ENCODE measurements at places on chromosomes 1 and 21.

DNA sequence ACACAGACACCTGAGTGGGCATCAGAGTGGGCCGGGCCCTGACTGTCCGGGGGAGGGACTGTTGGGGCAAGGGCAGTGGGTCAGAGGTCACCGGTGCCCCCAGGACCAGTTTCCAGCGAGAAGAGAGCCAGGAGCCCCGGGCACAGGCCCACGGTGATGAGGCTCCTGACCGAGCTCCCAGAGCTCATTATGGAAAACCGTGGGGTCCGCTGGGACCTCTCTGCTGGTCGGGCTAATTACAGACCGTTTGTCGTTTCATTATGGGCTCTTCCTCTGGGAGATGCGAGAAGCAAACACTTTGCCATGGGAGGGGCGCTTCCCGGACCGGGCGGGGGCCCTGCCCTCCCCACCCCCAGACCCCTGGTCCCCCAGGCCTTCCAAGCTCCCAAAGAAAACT lies 12.0 kb upstream of the TTLL10 start:
- no peak for DNase-seq

DNA sequence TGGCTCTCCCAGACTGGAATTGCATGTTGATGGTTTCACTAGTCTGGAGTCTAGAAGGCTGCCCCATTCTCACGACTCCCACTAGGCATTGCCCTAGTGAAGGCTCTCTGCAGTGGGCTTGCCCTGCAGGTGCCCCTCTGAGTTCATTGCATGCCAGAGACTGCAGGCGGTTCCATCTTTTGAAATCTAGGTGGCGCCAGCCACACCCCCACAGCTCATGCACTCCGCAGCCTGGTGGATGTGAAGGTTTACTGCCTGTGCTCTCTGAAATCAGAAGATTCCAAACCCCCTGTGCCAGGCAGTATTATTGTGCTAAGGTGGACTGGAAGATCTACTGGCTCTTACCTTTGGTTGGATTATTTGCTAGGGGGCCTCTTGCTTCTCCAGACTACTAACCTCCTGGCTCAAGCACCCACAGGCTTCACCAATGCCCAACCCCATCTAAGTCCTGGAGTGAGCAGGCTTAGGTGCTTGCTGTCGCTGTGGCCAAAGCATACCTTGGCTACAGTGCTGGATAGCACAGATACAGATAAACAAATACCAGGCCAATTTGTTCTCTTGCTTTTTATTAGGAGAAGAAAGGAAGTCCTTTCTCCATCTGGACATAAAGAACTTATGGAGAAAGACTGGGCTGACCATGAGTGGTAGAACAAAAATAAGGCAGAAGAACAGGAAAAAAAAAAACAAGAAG lies 83.5 kb upstream of the SIM2 start:
- DNase-seq, result no peak

DNA sequence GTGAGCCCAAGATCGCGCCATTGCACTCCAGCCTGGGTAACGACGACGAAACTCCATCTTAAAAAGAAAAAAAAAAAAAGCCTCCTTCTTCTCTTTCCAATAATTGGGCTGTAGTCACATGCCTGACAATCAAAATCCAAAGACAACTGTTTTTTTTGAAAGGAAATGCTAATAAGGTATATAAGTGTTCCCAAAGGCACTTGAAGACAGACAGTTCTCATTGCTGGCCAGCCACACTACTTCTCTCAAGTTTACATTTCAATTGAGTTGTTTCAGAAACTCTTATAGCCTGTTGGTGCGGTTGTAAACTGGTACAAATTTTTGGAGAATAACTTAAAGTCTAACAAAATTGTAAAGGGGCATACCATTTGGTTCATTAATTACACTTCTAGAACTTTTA lies 23.3 kb downstream of the GATAD2B start:
- DNase-seq, result no peak

DNA sequence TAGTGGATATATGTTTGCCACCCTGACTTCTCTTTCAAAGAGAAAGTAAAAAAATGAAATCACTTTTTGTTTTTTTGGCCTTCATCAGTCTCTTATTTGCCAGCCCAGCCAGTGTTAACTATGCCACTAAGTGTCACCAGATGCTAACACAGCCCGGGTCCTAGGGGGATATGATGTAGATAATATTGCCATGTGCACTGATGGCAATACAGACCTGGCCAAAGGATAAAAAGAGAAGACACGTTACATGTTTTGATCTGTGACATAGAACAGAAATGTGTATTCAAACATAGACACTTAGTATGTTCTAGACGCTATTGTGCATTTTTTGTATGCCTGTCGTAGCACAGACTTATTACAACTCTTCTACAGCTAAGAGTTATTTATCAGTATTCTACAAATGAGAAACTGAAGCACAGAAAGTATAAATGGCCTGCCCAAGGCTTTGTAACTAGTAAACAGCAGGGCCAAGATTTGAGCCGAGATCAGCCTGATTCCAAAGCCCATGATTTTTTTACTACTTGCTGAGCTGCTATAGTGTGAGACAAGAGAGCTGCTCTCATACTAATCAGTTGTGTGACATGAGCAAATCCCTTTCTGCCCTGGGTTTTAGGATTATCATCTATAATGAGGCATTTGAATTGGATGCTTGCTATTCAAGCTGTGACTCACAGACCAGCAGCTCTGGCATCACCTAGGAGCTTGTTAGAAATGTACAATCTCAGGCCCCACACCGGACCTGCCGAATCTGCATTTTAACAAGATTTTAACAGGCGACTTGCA lies 6.3 kb downstream of the LRRC53 start:
- DNase-seq, result no peak

GRCh38 chr1:201515062-201515750 lies 8.3 kb upstream of the CSRP1 start:
- DNase-seq, result no peak

DNA sequence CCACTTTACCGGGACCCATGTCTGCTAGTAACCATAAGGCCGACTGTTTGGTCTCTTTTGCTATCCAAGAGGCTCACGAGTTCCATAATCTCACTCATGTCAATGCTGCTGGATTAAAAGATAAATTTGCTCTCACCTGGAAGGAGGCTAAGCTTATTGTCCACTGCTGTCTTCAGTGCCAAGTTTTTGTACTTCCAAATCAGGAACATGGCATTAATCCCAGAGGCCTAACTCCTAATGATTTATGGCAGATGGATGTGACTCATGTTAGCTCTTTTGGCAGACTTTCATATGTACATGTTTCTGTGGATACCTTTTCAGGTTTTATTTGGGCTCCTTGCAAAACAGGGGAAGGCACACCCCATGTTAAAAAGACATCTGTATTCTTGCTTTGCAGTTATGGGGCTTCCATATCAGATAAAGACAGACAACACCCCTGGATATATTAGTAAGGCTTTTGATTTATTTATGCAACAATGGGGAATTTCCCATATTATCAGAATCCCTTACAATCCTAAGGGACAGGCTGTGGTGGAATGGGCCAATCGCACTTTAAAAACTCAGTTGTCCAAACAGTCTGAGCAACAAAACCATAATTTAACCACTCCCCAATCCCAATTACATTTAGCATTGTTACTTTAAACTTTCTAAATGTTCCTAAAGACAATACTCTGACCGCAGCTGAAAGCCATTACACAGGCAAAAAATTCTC lies 162.7 kb downstream of the IER5 start:
- no peak for DNase-seq

- no peak for DNase-seq
Measured at GRCh38 chr1:244369256-244370057, 82.3 kb downstream of the ADSS2 start.

GRCh38 chr1:177597393-177597792 lies 372.5 kb downstream of the SEC16B start:
- DNase-seq, result no peak

- no peak for DNase-seq
Measured at GRCh38 chr1:85407746-85408377, 57.1 kb downstream of the DDAH1 start.

DNA sequence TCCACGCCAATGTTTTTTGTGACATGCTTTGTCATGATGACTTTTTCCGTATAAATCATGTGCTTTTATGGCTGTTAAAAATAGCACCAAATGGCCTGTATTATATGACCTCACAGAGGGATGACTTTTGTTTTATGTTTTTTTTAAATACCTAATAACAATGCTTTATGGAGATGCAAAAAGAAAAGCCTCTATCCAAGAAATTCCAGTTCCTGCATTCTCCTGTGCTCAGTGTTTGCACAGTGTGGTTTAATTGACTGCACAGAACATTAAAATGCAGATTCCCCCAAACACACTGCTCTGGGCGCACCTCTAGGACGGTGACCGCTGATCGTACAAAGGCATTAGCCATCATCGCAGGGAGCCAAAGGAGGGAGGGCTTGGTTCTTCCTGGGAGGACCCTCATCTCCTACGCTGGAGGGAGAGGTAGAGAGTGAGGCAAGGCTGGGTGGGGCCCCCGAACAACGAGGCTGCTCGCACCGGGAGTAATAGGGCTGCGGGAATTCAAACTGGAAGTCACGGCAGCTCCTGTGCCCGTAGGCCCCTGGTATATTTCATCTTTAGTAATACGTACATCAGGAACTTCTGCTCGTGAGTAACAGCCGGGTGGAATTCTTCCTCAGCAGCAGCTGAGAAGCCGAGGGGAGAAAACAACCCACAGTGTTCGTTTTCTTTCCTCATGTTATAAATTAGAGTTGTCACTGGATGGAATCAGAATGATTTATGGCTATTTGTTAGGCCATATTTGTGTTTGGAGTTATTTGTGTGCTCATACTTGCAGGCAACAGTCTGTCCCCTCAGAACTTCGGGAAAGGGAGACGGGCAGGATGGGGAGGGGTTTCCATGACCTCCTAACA lies 465.6 kb downstream of the CAMTA1 start:
- no peak for DNase-seq

DNA sequence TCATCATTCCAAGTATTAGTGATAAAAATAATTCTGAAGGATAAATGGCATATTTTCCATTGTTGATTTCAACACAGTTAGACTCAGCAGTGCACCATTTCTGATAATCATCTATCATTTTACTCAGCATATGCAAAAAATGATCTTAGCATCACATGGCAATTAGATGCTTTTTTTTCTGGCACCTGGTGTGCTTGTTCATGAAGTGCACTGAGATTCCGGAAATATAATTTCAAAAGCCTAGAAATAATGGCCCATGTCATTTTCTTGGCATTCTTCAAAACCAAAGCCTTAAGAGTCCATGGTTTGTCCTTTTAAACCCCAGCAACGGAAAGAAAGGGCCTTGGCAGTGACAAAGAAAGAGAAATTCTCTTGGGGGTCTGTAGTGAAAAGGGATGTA lies 278.8 kb downstream of the KIF26B start:
- DNase-seq, result no peak

GRCh38 chr1:2266301-2266975 lies 38.3 kb downstream of the SKI start:
- no peak for DNase-seq

GRCh38 chr1:154179946-154180687 lies 11.8 kb downstream of the TPM3 start:
- DNase-seq, result no peak

DNA sequence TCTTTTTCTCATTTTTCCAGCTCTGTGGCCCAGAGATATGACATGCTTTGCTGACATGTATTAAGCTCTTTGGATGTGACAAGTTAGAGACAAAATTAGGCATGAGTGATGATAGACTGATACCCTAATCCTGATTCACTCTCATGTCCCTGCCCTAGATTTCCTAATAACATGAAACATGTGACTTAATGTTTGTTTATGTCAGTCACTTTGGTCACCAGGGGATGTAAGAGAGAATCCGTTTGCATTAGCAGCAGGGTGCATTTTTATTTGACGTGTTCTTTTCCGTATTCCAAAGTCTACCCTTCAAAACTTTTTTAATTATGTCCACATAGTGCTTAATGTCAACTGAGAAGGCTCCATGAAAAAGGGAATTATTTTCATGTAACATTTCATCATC lies 192.4 kb downstream of the HMCN1 start:
- no peak for DNase-seq

DNA sequence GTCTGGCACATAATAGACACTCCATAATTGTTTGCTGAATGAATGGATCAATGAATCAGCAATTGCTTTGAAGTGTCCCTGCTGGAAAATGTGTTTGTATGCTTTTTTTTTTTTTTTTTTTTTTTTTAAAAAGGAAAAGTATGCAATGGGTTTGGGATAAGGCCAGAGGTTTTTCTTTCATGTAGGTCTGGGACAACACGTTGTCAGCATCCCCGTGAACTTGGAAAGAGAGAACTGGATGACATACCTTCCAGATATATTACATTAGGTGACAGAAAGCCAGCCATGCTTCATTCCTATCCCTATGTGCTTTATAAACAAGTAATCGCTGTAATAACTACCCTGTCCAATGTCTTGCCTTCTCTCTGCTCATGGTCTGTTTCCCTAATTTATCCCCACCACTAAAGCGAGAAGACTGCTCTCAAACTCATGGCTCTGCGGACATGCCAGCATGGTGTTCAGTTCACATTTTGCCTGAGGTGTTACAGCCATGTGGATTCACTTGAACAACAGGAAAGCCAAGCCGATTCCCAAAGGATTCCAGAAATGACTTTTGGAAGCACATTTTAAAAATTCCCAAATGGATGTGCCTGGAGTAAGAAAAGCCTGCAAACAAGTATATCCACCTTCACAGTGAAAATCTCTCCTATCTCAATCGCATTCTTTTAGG lies 34.8 kb upstream of the GREM2 start:
- DNase-seq, result no peak

DNA sequence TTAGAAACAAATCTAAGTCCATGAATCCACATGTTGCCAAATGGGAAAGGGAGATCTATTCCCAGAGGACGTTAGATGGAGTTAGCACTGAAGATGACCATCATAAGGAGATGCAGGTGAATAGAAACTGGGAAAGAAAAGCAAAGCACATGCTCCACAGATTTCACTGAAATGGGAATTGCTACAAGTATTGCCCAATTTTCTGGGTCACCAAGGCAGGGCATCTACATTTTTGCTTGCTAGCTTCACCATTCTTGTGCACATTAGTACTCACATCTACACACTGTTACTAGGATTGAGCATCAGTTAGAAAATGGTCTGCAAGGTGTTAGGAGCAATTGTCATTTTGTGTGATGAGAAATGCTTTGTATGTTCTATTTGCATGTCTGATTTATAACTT lies 99.1 kb downstream of the JAK1 start:
- DNase-seq, result no peak

DNA sequence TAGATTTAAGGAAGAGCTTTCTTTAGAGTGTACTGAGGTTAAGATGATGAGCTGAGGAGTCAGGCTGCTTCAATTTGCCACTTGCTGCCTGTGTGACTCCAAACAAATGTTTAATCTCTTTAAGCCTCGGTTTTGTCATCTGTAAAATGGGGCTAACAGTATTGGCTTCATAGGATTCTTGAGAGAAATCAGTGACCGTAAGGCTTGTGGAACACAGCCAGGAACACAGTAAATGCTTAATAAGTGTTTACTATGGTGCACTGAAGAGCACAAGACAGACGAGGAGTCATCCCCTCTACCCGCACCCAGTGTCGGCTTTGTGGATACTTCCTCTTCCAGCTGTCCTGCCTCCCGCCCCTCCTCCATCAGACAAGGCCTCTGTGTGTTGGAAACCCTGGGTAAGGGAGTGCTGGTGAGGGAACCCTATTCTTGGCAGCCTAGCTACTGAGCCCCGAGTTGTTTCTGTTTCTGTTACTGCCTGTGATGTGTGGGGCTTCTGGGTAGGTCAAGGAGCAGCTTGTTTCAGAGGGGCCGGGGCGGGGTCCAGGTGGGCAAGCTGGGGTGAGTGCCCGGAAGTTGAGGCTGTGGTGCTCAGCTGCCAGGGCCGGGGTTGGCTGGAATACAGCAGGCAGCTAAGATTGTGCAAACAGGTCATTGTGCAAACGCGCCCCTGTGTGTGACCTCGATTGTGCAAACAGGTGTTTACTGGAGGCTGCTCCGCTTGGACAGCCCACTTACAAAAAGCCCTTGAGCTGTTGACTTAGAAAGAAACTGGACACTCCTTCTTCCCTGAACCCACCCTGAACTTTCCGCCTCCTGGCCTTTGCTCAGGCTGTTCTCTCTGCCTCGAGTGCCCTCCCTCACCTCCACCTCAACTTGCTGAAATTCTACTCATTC lies 4.0 kb upstream of the CSF3R start:
- no peak for DNase-seq

Measured in CD4-positive, alpha-beta memory T cell (primary cell).